Foreskin melanocyte (primary cell): ENCODE measurements at places on chromosomes 4 and X.

DNA sequence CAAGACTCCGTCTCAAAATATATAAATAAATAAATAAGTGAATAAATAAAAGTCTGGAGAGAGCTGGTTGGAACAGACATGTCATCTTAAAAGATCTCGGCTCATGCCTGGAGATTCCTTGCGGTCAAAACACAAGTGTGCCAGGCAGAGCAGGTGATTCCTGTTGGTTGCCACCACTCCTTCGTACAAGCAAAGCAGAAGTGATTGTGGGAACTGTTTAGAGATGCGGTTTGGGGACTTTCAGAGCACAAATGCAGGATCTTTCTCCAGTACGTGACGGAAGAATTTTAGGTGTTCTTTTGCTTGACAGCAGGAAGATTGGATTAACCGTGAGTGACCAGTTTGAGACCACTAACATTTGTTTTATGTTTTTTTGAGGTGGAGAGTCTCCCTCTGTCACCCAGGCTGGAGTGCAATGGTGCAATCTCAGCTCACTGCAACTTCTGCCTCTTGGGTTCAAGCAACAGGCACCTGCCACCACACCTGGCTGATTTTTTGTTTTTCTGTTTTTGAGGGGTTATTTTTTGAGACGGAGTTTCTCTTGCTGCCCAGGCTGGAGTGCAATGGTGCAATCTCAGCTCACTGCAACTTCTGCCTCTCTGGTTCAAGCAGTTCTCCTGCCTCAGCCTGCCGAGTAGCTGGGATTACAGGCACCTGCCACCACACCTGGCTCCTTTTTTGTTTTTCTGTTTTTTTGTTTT is 2.8 kb upstream of the CRLF2 start:
- no peak for DNase-seq

DNA sequence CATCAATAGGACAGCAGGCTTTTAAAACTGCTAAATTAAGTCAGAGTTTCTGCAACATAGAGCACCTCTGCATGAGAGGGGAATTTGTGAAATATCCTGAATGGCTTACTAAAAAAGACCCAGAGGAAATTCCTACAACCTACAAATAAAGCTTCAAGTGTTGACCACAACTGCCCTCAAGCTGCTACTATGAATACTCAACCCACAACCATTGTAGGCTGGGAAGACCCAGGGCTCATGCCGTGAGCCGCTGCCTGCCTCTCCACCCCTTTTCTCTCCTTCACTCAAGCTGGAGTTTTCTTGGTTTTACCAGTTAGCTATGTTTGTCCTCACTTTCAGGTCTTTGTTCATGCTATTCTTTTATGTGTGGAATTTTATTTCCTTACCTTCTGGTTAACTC is 151.6 kb downstream of the EMCN start:
- DNase-seq = peak; percentile 63

DNA sequence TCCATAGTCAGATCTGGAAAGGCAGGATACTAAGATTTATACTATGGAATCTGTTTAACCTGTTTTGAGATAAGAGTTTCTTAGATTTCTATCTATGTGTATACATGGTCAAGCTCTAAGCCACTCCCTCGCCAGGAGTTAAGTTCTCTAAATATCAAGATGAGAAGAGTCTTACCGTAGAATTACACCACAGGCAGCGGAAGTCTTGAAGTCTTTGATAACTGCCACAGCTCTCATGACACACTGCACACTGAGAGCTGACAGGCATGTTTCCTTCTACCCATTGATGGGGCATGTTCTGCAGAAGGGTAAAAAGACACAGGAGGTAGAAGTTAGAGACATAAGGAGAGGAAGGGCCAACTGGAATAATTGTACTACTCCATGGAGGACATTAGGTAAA is 67.7 kb downstream of the DGKK start:
- DNase-seq = no peak

DNA sequence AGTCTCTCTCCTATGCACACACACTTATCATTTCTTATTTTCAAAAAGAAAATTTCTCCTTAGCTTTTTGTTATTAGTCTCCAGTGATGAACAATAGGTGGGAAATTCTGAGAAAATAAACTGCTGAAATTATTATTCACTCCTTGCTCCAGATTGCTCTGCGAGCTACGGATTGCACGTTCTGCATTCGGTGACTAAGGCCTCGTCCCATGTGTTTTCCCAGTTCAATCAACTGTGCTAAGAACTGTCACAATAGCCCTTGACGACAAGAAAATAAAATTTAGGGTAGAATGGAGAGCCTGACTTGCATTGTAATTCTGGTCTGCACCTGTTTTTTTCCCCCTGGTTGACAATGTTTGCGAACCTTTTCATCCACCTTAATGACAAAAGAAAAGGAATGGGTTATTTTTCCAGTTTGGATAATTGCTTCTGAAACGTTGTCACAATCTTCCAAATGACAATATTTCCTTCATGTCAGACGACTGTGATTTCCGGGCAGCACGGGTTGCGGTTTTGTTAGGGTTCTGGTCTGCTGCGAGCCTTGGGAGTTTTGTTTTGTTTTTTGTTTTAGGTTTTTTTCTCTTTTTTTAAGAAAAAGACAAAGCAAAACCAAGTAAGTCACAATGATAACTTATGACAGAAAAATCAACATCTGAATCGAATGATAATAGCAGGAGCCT is 124.5 kb upstream of the NOCT start:
- no peak for DNase-seq

DNA sequence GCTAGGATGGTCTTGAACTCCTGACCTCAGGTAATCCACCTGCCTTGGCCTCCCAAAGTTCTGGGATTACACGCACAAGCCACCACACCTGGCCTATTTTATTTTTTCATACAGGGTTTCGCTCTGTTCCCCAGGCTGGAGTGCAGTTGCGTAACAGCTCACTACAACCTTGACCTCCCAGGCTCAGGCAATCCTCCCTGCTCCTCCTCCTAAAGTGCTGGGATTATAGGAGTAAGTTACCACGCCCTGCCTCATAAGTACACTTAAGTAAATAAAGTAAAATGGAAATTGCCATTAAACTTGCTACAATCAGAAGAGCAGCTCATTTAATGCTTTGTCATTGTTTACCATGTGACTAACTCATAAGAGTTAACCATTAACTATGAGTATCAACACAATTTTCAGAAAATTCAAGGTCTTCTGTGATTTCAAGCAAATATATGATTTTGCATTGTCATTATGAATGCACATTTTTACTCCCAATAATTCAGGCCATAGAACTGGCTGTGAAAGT is 12.3 kb downstream of the UGDH start:
- no peak for DNase-seq

- peak; percentile 19 for DNase-seq
Observed at GRCh38 chr4:121192480-121192879, 28.4 kb upstream of the TNIP3 start.

DNA sequence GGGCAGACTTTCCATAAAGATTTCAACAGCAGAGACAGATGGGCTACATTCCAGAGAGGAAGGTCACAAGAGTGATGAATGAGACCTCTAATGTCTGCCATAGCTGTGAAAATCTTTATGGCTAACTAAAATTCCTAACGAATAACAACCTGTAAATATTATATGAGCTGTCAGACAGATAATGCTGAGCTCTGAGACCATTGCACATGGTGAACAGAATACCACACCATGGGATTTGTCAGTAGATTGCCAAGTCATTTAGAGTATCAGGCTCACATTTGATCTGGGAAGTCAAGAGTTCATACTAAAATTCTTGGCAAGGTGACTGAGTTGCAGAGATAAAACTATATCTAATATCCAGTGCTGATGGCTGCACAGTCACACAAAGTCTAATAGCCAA is 259.2 kb upstream of the FTHL17 start:
- no peak for DNase-seq

DNA sequence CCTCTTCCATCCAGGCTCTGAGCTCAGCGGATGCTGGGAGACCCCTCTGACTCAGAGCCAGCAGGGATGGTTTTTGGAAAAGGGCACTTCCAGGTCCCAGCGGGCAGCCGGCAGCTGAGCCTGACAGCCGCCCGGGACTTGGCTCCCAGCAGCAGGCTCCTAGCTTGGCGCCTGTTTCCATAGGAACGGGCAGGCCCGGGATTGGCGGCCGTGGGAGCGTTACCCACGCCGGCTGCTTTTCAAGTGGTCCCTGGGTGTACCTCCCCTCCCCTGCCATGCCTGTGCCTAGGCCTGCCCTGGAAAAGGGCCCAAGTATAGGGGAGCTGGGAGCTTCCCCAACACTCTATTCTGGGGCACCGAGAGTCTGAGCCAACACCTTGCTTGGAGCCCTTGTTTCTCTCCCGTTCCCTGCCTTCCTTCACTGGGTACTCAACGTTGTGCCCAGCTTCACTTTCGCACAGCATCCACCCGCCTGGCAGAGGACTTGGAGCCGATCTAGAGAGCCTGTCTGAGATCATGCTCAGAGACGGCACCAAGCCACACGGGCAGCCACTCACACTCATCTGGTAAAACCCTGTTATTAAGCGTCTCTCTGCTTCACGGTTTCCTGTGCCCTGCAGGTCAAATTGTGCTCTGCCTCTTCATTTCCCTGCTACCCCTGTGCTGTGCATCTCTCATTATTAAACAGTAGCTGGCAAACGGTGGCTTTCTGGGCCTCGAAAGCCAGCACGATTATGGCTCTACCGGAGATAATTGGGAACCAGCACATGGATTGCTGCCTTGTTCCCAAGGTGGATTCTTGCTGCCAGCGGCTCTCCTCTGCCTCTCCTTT is 521.5 kb downstream of the BCOR start:
- no peak for DNase-seq

- no peak for DNase-seq
Observed at GRCh38 chr4:6983544-6984142, 59.5 kb upstream of the TADA2B start.

- DNase-seq = no peak
Observed at GRCh38 chrX:44055638-44056037, 82.4 kb upstream of the NDP start.

DNA sequence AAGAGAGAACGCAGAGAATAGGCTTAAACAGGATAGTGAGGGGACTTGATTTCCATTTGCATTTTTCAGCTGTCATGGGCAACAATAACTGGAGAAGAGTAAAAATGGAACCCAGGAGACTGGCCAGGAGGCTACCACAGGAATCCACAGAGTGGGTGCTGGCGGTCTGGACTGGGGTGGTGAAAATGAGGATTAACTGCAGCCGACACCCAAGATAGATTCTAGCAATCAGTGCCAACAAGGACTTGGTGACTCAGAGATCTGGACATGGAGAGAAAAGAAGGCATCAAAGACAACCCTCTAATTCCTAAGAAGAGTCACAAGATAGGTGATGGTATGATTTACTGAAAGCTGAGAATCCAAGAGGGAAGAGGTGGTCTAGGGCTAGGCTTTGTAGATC is 102.8 kb downstream of the ATP8A1 start:
- no peak for DNase-seq

DNA sequence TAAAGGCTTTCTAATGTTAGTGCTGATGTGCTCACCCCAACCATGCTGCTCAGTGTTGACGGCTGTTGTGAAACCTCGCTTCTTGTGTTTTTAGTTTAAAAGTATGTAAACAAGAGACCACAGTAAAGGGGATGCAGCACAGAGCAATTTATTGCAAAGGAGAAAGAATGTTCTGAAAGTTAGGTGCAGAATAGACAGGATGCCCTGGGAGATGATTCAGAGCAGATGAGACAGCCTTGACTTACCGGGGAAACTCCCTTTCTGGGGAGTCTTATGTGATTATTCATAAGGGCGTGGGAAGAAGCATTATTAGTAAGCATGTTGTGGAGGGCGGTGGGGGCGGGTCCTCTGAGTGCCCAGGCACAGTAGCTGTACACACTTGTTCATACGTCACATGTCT is 47.7 kb downstream of the EVC start:
- no peak for DNase-seq

GRCh38 chr4:189815404-189816192 is 125.1 kb upstream of the FRG1 start:
- DNase-seq = no peak

DNA sequence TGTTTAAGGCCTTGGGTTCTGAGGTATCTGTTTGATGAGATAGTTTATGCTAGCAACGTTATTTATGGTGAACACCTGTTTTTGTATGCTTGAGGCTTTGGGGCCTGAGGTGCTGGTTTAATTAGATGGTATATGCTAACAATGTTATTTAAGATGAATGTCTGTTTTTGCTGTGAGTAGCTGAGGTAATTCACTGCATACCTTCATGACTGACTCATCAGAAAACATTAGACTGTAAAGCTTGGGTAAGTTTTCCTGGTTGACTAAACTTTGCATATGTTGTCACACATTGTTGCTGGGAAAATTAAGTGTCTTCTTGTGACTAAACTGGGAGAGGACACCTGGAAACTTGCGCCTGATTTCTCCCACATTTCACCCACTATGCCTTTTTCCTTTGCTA is 1026.6 kb downstream of the RAPGEF2 start:
- DNase-seq = no peak

DNA sequence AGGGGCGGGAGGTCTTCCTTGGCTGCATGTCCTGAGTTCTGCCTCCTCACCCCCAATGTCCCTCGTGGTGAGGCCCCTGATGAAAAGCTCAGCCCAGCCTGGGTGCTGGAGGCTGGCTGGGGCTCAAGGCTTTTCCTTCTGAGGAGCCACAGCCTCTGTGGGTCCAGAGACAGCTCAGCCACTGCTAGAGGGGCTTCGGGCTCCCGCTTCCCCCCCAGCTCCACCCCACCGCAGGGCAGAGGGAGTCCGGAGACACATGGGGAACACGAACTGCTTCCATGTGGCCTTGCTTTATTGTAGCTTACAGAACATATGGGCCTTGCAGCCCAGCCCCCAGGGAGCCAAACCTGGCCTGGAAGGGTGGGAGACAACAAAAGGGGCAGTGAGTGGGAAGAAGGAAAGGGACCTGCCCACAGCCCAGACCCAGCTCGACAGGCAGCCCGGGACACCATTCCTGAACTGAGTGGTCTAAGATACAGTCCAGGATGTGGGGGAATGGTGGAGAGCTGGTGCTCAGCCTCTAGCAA is 89.9 kb upstream of the NKX1-1 start:
- DNase-seq = no peak

DNA sequence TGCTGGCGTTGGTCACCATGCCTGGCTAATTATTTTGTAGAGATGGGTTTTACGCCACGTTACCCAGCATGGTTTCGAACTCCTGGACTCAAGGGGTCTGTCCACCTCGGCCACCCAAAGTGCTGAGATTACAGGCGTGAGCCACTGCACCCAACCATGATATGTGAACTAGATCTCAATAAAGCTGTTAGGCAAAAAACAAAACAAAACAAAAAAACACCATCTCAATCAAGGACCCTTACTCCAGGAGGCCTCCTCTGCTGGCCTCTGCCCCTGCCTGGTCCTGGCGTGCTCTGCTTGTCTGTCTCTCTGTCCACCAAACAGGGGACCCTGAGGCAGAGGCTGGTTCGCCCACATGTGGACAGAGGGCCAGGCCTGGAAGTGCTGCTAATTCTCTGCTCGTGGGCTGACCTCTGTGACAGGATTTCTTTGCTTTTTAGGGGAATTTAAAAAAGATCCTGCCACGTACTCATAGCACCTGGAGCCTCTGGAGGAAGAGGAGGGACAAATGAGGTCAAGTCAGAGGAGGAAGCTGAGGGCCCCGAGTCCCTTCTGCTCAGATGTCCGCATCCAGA is 32.7 kb upstream of the WFS1 start:
- no peak for DNase-seq

DNA sequence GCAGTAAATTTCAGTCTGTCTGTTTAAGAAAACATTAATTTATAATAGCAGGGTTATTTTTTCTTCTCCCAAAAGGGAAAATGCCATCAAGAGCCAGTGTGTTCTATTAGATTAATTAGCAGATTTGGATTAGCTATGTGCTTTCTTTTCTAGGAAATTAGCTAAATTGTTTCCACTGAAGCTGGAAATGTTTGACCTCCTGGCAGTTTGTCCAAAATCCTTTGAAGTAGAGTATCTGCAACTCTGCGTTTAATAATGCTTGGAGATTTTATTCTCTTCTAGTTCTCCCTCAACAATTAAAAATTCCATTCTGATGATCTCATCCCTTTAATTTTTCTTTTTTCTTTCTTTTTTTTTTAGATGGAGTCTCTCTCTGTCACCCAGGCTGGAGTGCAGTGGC is 27.1 kb upstream of the HOPX start:
- no peak for DNase-seq
